ENCODE measurements at places on chromosomes 12 and 14.

- peak; percentile 87 for DNase-seq
Measured at GRCh38 chr14:58815794-58816193, 178.0 kb downstream of the DACT1 start.

DNA sequence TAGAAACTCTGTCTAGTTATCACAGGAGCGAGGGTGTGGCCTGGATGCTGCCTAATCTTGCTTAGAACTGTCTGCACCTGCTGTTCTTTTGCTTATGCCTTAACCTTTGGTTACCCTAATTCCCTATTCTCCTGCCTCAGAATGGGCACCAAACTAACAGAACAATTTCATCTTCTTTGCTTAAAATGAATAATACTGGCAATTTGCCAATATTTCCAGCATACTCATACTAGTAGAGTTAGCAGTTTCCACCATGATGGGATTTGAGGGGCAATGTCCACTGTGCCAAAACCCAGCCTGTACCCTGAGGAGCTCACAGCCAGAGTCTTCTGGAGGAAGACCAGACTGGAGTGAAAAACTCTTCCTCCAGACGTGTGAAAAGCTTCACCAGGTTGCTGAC lies 136.4 kb downstream of the RPS29 start:
- no peak for DNase-seq

DNA sequence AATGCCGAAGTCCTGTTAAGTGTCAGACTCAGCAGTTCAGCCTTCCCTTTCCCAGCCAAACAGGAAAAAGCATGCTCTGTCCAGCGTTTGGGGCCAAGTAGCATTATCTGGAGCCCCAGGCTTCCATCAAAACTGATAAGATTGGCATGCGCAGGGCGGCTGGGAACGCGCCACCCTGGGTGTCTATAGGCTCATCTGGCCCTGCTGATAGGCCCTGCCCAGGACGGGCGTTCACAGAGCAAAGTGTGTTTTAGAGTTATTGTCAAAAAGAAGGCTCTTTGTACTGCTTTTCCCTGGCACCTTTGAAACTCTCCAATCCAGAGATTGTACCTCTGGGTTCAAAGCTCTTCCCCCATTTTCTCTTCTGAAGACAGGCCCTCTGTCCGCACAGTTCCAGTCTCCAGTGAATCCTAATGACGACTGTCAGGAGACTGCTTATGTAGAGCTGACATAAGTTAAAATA lies at the start of gene ART4:
Gene ART4 (minus strand): TSS at position 102 of the 463 bp plus-strand sequence. CDS start 413 bp downstream, outside the sequence.
- DNase-seq: no peak

DNA sequence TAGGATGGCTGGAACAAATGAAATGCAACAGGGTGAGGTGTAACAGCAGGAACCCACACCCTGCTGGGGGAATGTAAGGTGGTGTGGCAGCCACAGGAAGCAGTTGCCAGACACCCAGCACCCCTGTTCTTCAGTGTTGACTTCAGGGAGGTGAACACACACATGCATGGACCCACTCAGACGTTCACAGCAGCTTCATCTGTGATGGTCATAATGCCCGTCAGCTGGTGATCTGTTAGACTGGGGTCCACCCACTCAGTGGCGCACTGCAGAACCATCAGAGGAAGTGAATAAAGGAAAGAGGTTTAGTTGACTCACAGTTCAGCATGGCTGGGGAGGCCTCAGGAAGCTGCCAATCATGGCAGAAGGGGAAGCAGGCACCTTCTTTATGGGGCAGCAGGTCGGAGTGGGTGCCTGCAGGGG lies 22.7 kb upstream of the TEX22 start:
- no peak for DNase-seq

GRCh38 chr12:132329036-132329719 lies at the start of gene GALNT9:
Gene GALNT9, minus strand, starts transcription at chr12:132329589. Its CDS starts 386 bp downstream, at chr12:132329203.
- DNase-seq: peak; percentile 2

DNA sequence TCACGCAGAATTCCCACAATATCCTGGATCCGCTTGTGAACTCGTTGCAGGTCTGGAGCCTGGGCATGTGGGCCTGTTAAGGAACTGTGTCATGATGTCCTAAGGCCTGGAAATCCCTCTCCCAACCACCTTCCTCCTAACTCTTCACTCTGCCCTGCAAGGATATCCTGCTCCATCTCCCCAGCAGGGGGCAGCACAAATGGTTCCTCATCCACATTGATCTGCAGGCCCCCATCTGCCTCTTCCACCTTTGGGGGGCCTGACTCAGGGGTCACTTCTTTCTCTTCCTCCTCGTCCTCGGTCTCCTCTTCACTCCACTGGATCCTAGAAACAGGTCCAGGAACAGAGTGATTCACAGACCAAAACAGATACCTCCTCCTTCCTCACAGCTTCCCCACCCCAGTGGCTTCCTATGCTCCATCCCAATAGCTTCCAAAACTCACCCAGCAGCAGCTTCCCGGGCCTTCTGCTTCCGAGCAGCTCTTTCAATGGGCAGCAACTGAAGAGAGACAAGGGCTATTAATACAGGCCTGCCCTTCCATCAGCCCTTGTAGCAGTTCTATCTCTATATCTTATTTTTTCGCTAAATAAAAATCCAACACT lies 4.5 kb downstream of the NOP2 start:
- DNase-seq: peak; percentile 41

DNA sequence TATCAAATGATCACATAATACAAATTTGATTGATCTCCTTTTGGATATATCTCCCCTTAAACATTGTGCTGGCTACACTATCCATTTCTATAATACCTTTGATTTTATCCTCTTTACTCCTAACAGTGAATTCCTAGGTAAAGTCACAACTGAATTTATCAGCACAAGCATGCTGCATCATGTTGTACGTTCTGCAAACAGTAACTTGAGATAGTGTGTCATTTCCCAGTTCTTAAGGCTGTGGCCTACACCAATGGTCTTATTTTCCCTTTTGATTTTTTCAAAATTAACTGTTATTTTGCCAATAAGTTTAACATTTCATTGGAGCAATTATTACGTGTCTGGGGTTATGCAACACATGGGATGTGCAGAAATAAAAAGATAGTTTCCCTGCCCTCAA lies 24.8 kb downstream of the PRKCH start:
- no peak for DNase-seq

- no peak for DNase-seq
Measured at GRCh38 chr12:88658009-88658408, 77.7 kb upstream of the KITLG start.

DNA sequence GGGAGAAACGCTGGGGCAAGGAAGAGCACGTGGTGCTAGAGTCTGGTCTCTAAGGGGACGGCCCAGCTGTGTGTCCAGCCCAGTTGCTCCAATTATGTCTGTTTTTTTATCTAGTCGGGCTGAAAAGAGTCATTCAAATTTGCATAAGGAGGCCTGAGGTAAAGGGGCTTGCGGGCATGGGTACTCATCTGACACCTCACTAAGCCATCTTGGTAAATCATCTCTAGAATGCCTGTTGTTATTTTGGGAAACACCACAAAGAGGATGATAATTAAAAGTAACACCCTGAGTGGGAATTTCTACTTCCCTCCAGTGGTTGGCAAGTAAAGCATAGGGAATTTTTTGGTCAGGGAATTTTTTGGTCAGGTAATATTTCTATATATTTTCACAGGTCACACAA lies 196.1 kb upstream of the ALG10B start:
- DNase-seq: no peak

GRCh38 chr12:109988274-109988673 lies 7.9 kb downstream of the GIT2 start:
- no peak for DNase-seq

DNA sequence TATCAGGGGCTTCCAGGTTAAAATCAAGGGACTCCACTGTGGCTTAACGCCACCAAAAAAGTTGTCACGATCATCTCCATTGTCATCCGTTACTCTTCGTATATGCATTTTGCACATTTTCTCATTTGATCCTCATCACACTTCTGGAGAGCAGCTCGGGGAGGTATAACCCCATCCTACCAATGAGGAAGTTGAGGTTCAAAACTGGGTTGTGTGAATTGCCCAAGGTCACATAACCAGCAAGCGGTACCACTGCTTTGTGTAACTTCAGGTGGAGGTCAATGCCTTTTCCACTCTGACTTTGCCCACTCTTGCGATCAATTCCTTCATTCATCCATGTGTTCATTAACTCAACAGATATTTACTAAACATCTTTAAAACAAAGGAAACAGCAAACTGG lies 71.1 kb upstream of the CCND2 start:
- DNase-seq: no peak

GRCh38 chr12:87054226-87054625 lies 798.0 kb upstream of the MGAT4C start:
- DNase-seq: peak; percentile 34

DNA sequence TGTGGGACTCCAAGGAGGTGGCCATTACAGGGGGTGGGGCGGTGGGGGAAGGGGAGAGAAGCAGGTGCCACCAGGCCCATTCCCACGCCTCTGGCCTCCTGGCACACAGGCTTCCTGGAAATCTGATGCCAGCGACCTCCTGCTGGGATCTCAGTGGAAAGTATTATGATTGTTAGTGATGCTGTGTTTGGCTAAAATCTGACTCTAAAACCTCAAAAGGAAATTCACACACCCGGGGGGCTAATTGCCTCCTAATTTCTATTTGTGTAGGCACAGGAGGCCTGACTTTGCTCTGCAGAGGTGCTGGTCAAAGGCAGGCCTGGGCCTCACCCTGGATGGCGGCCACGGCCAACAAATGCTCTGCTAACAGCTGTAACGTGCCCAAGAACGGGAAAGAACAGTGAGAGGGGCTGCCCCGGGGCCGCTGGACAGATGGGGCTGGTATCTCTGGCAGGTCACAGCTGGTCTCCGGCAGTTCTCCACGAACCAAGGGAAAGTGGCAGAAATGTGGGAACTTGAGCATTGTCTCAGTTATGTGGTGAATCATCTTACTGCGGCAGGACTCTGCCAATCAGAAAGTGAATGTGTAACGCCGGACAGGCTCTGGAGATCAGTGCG lies 14.3 kb downstream of the FAM181A start:
- DNase-seq: peak; percentile 40

DNA sequence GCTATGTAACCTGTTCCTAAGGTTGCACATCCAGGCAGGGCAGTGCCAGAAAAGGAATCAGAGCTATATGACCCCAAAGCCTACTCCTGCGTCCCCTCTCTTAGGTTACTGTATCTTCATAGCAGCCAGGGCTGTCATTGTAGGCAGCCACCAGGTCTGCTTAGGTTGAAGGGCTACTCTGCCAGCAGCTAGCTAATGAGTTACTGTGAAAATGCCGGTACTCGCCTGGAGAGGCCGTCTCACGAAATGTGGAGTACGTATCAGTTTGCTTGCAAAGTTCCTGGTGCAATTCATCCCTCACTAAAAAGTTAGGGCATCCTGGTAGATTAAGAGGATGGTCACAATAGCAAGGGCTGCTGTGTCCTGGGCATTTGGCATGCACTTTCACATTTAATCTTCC lies 50.9 kb downstream of the RPH3A start:
- DNase-seq: no peak

DNA sequence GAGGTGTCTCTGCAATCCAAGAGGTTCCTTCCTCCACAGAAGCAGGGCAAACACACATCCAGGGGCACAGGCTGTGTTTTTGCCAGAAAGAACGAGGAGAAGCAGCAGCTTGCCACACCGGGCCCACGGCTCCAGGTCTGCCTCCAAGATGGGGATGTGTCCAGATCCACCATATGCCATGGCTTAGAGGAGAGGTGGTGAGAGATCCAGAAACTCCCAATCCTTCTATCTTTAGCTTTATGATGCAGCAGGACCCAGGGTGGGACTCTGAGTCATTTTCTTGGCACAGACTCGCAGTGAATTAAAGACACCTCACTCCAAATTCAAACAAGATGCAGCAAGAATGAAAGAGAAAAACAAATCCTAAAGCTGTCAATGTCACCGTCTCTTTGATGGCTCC lies 481.4 kb upstream of the TMEM132C start:
- peak; percentile 90 for DNase-seq

GRCh38 chr12:104049903-104050356 lies at the start of gene GLT8D2:
Gene GLT8D2, minus strand, starts transcription at chr12:104050187. Its CDS starts 30,539 bp downstream, at chr12:104019648.
- DNase-seq: peak; percentile 88

- DNase-seq: no peak
Measured at GRCh38 chr14:33964599-33965317, 13.9 kb upstream of the EGLN3 start.

- DNase-seq: no peak
Measured at GRCh38 chr12:65277994-65278575, 398 bp upstream of the MSRB3 start.

DNA sequence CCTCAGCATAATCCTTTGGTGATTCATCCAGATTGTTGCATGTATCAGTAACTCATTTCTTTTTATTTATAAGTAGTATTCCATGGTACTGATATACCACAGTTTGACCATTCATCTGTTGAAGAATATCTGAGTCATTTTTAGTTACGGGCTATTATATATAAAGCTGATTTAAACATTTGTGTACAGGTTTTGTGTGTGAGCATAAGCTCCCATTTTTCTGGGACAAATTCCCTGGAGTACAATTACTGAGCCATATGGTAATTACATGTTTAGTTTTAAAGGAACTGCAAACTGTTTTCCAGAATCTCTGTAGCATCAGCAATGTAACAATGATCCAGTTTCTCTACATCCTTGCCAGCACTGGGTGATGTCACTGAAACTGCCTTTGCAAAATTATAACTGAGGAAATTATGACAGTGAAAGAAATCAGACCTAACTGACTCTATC lies 236.2 kb upstream of the KRR1 start:
- DNase-seq: peak; percentile 85

DNA sequence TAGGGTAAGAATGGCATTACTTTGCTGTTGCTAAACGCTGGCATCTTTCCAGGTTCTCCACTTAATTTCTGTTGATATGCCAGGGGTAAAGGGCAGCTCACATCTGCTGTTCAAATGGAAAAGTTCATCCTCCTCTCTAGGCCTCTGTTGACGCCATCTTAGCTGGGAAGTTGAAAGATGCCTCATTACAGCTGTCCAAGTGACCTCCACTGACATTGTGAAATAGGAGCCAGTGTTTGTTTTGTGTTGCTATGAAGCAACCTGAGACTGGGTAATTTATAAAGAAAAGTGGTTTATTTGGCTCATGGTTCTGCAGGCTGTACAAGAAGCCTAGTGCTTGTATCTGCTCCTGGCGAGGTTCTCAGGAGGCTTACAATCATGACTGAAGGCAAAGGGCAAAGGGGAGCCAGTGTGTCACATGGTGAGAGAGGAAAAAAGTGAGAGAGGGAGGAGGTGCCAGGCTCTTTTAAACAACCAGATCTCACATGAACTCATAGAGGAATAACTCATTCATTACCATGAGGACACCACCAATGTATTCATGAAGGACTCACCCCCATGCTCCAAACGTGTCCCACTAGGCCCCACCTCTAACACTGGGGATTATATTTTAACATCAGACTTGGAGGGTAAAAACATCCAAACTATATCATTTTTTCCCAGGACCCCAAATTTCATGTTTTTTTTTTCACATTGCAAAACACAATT lies 3.2 kb upstream of the ADAM21 start:
- DNase-seq: no peak

GRCh38 chr12:42789808-42790760 lies 200.5 kb upstream of the PRICKLE1 start:
- DNase-seq: peak; percentile 26

DNA sequence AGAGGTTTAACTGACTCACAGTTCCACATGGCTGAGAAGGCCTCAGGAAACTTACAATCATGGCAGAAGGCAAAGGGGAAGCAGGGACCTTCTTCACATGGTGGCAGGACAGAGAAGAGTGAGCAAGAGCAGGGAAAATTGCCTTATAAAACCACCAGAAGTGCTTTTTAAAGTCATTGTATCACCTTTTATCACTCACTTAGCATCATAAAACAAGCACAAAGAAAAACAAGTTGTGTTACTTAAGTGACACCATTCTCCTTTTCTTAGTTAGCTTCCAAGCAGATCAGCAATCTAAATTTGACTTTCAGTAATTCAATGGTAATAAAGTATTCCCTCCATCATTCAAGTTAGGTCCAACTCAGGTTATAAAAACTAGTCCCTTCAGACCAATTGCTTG lies 28.5 kb downstream of the OSBPL8 start:
- DNase-seq: no peak

All from fibroblast of upper back skin (primary cell).